Suppressor macrophage treated with lipopolysaccharide for 4 hours (primary cell): ENCODE measurements at places on chromosomes 7 and 10.

DNA sequence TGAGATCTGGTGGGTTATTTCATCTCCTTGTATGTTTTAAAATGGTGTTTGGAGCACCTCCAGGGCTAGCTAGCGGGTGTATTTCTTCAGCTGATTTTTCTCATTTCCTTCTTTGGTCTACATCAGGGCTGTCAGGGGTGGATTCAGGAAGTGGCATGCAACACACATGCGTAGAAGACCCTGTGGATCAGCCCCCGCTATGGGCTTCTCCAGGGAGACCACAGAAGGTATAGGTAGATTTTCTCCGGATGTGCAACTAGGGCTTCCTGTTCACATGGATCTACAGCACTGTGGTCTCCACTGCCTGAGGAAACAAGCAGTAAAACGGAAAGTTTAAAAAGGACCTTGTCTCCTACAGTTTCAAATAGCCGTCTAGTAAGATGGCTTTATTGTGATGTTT, 10.4 kb downstream of the NUB1 start:
- DNase-seq: peak; percentile 62

GRCh38 chr7:44057849-44058758, 7.3 kb downstream of the PGAM2 start:
- no peak for DNase-seq

- peak; percentile 95 for DNase-seq
These were observed 222.4 kb downstream of the RPS24 start for GRCh38 chr10:78255796-78256638.

DNA sequence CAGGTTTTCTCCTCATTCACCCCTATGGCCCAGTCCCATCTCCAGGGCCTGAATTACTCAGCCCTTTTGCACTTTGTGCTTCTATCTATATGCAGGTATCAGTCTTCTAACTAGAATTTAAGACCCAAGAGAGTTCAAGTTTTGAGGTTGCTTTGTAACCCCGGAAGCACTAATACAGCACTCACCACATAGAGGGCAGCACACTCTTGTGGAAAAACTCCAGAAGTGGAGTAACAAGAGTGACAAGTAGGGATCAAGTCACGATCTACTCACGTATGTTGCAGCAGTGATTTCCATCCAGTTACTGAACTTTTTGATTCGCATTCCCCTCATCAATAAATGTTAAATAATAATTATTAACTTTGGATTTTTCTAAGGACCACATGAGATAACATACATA, 151.0 kb downstream of the CHCHD3 start:
- peak; percentile 9 for DNase-seq

- no peak for DNase-seq
These were observed 118.0 kb downstream of the CELF2 start for GRCh38 chr10:11135709-11136108.

GRCh38 chr7:139080905-139081304, 28.6 kb downstream of the ZC3HAV1 start:
- DNase-seq: no peak

GRCh38 chr7:38855386-38855785, 53.6 kb downstream of the VPS41 start:
- DNase-seq: peak; percentile 32

DNA sequence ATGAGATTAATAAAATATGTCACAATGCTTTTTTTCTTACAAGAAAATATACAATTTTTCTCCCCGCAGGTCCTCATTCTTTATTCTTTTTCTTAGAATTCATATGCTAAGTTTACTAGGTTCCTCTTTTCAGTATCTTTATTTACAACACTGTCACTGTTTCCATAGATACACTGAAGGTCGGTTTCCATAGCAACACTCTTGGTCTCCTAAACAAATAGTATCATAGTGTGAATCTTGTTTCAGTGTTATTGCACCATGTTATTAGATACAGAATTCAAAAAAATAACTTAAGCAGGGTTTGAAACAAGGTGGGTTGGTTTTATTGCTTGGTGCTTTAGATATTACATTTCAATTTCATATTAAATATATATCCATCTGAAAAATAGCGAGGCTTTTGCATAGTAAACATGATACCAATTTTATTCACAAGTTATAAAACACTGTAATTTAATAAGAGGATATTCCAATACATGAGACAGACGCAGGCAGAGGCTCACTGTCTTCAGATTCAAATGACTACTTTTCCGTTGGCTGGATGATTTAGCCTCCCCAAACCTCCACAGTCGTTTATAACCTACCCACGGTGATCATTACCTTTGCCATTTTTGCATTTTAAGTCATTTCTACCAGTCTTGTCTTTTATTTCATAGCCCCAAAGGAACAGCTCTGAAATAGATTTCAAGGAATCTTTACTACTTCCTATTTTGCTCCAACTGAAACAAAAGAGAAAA, 88.9 kb upstream of the KLF6 start:
- peak; percentile 97 for DNase-seq

DNA sequence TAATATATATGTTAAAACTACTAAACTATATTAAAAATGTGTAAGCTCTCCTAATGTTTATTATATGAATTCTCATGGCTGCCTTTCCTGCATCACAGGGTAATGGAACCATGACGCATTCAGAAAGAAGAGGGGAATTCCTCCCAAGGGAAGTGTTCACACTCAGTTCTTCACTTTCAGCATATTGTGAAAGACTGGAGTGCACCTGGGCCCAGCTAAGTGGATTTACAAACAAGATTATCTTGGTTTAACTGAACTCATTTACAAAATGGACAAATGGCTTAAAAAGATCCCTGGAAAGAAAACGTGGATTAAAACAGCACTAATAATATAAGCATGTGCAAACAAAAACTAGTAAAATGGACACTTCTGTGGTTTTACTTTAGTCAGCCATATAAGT, 149.8 kb downstream of the DOCK4 start:
- DNase-seq: peak; percentile 90

GRCh38 chr7:318878-319661, 29.1 kb downstream of the FOXL3 start:
- no peak for DNase-seq
